COLO829 (cell line): ENCODE measurements at places on chromosomes 2 and 18.

DNA sequence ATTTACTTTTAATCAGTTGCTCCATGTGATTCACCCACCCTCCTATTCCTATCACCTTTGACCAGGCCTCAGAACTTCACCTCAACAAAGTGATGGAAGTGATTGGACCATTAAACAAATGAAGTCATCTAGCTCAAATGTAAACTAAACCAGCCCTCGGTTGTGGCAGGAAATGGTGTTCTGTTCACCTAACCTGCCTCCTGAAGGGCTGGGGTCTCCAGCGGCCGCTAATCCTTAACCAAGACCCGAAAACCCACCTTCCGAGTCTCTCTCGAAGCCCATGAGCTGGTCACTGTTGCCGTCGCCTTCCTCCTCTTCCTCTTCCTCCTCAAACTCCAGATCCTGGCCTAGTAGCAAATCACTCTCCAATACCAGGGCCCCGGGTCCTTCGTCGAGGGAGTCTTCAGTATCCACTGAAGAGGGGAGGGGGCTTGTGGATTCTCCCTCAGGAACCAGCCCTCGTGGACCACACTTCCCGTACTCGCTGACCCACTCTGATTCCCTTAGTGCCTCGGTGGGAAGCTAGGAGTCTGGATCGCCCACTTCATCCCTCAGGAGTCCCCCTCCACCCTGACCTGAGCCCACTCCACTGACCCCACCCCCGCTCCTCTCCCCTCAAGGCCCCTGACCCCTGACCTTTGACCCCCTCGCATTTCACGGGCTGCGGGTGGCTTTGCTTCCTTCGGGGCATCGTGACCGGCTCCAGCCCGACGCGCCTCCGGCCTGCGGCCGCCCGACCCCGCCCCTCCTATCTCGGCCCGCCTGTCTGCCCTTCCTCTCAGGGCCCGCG, 503 bp downstream of the ZNF513 start:
- DNase-seq, result no peak

GRCh38 chr2:240983996-240984498, 14.4 kb upstream of the SNED1 start:
- no peak for DNase-seq

DNA sequence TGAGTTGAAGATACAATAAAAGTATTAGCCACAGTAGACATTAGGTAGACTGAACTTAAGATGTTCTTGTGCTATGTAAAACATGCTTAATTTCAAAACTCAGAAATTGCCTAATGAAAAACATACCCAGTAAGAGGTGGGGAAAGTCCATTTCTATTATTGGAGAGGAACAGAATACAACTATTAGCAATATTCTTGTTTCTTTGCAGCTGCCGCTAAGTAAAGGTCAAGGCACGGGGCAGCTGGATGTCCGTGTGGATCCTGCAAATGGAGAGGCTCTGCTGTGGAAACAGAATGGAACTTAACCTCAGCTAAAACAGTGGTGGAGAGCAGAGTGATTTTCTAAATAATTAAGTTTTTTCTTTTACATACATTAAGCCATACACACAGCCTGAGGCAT, 139.2 kb upstream of the ARHGAP28 start:
- DNase-seq, result no peak

GRCh38 chr2:71935262-71935848, 212.3 kb downstream of the CYP26B1 start:
- no peak for DNase-seq

DNA sequence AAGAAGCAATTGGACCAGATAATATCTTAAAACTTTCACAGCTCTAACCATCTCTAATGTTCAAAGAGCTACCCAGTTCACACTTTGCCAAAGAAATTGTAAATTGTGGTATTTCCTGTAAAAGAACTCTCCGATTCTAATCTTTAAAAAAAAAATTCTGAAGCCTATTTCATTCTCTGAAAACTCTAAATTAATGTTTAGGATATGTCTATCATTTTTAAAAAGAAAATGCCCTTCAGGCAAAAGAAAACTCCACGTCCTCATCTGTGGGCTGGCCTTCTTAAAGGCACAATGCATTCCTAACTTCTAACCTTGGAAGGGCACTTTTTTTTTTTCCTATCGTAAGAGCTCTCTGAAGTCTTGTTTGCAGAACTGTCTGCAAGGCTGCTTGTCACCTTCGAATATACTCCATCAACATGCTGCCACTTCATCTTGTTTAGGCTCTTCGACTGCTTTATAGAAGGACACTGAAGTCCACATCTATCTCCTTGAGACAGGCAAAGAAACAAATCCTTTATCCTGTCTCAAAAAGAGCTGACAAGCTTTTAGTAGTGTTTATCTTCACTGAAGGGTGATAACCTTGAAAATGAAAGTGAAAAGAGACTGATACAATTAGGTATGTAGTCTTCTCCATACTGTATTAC, 124.3 kb upstream of the SLC39A10 start:
- DNase-seq, result no peak

- DNase-seq, result no peak
Measured at GRCh38 chr2:238956676-238957075, 108.8 kb downstream of the TWIST2 start.

DNA sequence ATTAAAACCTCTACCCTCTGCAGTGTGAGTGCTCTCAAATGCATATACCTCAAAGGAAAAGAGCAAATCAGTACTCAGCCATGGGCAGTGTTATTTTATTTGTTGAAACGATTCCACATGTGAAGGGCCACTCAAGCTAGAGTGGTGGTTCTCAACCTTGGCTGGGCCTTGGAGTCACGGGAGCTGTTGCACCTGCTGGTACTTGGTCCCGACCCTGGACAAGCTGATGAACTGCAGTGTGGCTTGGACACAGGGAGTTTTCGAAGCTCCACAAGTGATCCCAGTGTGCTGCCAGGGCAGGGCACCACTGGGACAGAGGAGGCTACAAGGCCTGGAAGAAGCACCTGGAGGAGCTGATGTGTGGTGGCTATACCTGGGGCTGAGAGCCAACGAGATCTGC, 19.7 kb downstream of the GNLY start:
- DNase-seq, result no peak

DNA sequence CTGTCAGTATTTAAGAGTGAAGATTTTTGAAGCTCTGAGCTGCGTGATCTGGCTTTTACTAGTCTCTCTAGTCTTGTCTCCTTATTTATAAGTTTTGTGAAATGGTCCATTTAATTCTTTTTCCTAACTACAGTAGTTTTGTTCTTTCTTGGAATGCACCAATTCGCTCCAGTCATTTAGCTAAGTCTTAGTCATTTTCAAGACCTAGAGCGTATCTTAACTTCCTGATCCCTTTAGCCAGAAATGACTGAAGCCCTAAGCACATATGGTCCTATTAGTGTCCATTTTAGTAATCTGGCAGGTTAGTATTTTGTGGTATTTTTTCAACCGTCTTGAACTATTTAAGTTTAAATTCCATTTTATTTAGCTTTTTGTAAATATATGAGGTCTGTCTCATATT, 3.6 kb downstream of the BIRC6 start:
- no peak for DNase-seq

- DNase-seq, result no peak
Measured at GRCh38 chr2:120702061-120702460, 33.6 kb upstream of the GLI2 start.

- DNase-seq, result no peak
Measured at GRCh38 chr2:197207106-197207505, 103.5 kb downstream of the ANKRD44 start.

DNA sequence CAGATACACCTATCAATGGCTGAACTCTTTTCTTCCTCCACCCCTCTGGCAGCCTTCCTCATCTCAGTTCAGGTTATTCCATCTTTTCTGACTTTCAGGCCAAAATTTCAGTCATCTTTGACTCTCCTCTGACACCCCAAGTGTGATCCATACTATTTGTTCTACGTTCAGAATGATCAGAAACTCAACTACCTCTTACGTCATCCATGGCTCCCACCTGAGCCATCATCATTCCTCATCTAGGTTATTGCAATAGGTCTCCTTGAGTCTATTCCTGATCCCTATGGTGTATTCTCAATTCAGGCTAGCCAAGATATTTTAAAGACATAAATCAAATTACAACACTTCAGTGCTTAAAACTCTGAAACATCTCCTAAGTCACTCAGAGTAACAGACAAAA, 589.7 kb downstream of the ERBB4 start:
- DNase-seq, result no peak

- no peak for DNase-seq
Measured at GRCh38 chr2:45942237-45942738, 290.8 kb downstream of the PRKCE start.

DNA sequence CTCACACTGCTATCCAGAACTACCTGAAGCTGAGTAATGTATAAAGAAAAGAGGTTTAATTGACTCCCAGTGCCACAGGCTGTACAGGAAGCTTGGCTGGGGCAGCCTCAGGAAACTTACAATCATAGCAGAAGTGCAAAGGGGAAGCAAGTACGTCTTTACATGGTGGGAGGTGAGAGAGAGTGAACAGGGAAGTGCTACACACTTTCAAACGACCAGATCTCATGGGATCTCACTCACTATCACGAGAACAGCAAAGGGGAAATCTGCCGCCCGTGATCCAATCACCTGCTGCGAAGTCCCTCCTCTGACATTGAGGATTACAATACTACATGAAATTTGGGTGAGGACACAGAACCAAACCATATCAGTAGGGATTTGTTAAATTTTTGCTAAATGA, 150.4 kb upstream of the NXPH2 start:
- no peak for DNase-seq

DNA sequence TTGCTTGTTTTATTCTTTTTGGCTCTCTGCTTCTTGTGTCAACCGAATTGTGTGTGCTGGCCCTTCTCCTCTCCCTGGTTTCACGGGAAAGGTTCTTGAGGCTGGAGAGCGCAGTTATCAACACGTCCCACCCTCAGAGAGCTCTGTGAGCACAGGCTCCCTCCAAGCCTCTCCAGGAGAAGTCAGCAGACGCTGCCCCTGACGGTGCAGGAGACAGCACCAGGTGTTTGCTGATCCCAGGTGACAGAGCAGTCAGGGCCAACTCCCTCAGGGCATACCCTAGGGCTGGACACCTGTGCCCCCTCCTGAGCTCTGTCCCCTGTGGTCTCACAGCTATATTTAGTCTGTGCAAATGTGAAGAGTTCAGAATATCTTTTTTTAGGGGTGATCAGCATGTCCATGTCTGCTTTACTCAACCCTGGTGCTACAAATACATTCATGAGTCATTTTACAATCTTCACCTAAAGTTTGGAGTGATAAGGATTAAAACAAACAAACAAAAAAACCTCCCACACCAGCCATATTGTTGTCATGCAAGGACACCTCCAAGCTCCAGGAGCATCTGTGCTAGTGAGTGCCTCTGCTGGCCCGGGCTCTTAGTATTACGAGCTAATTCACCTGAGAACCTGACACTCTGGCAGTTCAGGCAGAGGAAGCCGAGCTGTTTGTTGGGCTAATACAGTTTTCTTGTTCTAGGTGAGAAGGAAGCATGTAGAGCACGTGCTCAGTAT, 65.9 kb upstream of the TMEM200C start:
- DNase-seq, result no peak

GRCh38 chr18:48931680-48932461, 18.9 kb downstream of the SMAD7 start:
- no peak for DNase-seq

DNA sequence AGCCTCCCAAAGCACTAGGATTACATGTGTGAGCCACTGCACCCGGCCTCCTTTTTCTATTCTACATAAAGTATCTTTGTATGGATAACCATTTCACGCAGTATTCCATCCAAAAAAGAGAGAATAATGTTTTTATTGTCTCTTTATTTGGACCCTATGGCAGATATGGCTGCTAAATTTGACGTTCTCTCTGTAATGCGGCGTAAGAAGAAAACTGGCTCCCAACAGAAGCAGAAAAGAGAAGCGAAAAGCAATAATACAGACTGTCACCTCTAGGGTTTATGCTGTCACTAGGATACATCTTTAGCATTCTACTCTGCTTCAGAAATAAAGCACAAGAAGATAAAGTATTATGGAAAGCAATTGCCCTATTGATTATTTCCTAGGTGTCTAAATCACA, 55.9 kb downstream of the FN1 start:
- no peak for DNase-seq

- peak; percentile 35 for DNase-seq
Measured at GRCh38 chr2:33223856-33224255, 252.6 kb upstream of the RASGRP3 start.

- DNase-seq, result no peak
Measured at GRCh38 chr2:118223511-118223991, 135.3 kb downstream of the INSIG2 start.

- peak; percentile 33 for DNase-seq
Measured at GRCh38 chr2:12504443-12504842, 212.3 kb upstream of the TRIB2 start.

GRCh38 chr18:48862678-48863270, 88.0 kb downstream of the SMAD7 start:
- DNase-seq, result no peak

GRCh38 chr18:41324934-41325333, 630.1 kb upstream of the PIK3C3 start:
- DNase-seq, result no peak

- peak; percentile 92 for DNase-seq
Measured at GRCh38 chr2:151334082-151334815, 23.1 kb upstream of the TNFAIP6 start.

DNA sequence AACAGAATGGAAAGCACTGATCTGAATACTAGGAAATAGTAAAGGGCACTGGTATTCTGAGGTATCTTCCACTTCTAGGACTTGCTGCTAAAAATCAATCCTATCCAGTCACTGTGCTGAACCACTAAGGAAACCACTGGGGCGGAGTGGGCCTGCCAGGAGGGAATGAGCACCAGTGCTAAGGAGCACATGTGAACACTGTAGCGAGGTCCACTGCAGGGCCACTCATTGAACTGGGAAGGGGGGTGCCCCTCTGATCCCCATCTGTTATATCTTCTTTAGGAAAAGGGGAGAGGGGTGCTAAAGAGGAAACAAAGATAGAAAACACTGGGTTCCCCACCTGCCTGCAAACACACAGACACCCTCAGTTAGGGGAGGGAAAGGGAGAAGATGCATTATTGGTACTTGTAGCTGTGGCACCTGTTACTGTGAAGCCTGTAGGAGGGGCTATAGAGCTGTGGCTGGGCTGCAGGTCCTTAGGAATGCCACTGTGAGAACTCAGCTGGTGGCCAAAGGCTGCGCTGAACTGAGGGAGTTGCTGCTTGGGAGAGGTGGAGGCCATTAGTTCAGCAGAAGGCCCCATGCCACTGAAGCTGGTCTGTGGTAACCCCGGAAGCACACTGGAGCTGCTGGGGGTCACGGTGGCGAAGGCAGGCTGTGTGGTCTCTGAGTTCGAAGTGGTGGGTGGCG, 81.8 kb downstream of the INO80D start:
- DNase-seq, result no peak

- no peak for DNase-seq
Measured at GRCh38 chr2:36271266-36271665, 84.3 kb upstream of the CRIM1 start.
